ENCODE measurements at places on chromosomes 5 and 9.

- no peak for DNase-seq
Measured at GRCh38 chr9:13034694-13035002, 244.8 kb downstream of the MPDZ start.

DNA sequence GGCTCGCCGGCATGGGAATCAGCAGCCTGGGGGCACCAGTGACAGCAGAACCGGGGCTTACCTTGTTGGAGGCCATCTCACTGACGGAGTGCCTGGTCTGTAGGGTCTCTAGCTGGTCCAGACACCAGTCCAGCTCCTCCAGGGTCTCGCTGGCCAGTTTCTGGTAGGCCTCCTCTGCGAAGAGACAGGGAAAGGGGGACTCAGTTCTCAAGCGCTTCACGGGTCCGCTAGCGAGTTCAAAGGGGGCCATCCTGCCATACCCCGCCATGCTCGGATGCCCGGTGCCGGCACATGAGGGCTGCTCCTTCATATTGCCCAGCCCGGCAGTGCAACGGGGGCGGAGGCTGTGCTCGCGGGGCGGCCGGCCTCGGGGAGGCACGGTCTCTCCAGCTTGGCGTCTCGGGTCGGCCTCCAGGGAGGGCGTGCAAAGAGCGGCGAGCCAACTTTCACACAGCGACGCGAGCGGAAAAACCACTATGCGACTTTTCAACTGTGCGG is 456.0 kb downstream of the RAB3C start:
- no peak for DNase-seq

GRCh38 chr9:29100762-29101161 is 1527.5 kb upstream of the C9orf72 start:
- DNase-seq, result no peak

- no peak for DNase-seq
Measured at GRCh38 chr5:125404056-125404455, 657.6 kb upstream of the ZNF608 start.

DNA sequence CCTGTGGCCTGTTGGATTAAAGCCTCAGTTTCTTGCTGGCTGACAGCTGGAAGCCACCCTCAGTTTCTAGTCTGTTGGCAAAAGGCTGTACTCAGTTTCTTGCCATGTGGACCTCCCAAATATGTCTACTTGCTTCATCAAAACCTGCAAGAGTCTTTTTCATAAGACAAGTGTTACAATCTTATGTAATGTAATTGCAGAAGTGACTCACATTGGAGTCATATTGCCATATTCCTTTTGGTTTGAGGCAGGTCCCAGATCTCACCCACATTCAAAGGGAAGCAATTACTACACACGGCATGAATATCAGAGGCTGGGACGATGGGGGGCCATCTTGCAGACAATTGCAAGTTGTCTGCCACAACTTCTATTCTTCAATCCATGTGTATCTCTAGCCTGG is 286.7 kb upstream of the IL12B start:
- no peak for DNase-seq

GRCh38 chr5:89313044-89313443 is 430.1 kb upstream of the MEF2C start:
- DNase-seq, result no peak

- no peak for DNase-seq
Measured at GRCh38 chr9:99107421-99107820, 2.5 kb downstream of the TGFBR1 start.

DNA sequence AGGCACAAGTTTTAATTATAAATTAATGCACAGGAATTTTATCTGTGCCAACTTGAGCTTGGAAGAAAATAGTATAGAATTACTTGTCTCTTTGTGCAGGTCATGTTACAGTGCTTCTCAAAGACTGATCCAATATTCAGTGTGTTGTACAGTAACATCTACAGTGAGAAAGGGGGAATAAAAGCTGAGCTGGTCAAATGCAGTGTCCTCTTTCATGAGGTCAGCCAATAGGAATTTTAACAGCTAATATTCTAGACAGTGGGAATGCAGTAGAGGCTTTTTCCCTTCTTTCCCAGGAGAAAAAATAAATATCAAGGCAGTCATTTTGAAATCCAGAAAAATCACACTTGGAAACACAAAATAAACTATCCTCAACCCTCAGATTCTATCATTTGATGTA is 95.7 kb upstream of the ITGA1 start:
- no peak for DNase-seq

DNA sequence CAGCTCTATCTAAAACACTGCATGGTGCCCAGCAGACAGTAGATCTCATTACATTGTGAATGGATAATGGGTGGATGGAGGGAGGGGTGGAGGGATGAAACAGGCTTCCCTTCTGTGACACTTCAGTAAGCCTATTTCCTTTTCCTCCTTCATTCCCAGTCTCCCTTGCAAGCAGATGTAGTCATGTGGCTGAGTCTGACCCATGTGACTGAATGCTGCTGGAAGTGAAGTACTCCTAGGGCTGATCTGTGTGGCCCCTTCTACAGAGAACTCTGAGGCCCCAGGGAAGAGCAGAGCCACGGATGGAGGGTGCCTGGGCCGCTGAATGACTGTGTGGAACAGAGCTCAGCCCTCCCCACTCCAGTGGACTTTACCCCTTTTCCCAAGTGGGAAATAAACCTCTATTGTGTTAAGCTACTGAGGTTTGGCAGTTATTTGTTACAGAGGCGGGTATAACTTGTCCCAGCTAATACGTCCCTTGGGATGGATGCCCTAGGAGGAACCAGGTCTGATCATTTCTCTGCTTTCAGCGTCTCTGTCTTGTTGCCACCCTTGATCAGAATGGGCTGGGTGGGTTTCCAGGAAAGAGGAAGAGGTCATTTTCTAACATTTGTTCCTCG is 176.1 kb upstream of the MVB12B start:
- DNase-seq, result no peak

- no peak for DNase-seq
Measured at GRCh38 chr5:40240111-40240510, 439.6 kb upstream of the PTGER4 start.

Measured in CD4-positive, alpha-beta T cell treated with Interferon gamma for 1 hour (primary cell).